Epithelial cell of esophagus (primary cell): ENCODE measurements at places on chromosomes 13 and 19.

GRCh38 chr13:64871742-64872141 lies 2358.4 kb downstream of the PCDH9 start:
- no peak for DNase-seq

- DNase-seq = peak; percentile 94
These were observed at the start of gene ATP5F1D for GRCh38 chr19:1241417-1242095. ATP5F1D (plus strand) TSS chr19:1241751; CDS start chr19:1241851, 100 bp downstream.

DNA sequence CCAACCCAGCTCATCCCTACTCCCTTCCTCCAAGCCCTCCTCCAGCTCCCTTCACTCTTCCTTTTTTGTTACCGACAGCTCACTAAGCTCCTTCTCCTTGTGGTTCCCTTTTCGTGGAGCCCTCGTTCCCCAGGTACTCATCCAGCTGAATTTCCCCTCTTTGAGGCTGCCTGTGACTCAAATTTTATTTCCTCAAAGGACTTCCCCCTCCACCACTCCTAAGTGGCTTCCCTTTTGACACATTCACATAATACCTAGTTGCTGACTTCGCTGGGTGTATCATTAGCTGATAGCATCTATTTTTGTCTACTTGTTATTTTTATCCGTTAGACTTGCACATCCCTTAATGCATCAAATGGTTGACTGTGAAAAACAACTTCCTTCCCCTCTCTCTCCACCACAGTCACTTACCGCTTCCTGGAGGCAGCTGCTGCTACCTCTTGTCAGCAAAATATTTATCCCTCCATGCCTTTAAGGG lies 14.5 kb downstream of the FFAR2 start:
- no peak for DNase-seq

DNA sequence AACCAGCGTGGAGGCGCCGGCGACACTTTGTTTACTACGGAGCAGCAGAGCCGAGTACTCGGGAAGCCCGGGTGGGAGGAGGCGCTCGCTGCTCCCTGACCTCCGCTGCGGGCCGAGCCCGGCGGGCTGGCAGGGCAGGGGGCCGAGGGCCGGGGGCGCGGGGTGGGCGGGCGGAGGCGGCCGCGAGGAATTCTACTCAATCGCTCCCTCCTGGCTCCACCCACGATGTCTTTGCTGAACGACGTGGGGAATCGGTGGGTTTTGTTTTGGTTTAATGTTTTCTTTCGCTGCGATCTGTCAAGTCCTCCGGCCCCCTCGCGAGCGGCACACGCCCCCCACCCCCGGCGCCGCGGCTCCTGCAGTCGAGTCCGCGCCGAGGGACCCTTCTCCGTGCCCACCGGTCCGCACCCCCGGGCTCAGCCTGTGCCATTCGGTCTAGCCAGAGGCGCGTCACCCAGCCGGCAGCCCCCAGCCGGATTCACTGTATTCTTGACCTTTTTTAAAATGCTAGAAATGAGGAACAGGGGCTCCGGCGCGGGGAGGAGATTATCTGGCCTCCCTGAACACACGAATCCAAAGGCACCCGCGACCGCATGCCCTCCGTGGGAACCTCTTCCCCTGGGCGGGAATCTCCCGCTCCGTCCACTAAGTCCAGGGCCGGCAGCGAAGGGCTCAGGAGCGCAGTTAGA lies 636 bp upstream of the FOXO1 start:
- no peak for DNase-seq

DNA sequence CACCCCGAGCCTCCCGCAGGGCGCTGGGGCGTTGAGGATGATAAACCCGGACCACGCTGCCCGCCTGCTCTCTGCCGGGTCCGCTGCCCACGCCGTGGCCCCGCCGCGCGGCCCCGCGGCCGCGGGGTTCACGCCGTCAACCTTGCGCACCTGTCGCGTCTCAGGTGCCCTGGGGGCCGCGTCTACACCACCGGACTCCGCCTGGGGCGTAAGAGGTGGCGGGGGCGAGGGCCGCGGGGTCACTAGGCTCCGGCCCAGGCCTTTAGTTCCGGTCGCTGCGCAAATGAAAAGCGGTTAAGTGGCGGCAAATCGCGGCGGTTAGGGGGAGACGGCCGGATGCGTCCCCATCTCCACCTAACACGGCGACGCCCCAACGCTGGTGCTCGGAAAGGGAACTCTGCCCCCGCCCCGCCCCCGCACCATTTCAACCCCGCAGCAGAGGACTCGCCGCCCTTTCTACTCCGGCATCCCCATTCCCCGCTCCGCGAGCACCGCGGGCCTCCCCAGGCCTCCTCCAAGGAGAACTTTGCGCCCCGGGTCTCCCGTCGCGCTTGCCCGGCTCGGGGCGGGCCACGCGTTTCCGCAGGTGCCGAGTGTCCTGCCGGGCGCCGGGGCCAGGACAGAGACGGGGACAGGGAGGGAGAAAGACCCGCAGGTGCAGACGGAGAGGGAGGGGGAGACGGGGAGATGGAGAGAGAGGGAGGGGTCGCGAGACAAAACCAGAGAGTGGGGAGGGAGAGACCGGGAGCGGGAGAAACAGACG lies 4.3 kb downstream of the ONECUT3 start:
- no peak for DNase-seq

GRCh38 chr13:114319441-114319913 lies 5.2 kb downstream of the CHAMP1 start:
- DNase-seq = no peak

DNA sequence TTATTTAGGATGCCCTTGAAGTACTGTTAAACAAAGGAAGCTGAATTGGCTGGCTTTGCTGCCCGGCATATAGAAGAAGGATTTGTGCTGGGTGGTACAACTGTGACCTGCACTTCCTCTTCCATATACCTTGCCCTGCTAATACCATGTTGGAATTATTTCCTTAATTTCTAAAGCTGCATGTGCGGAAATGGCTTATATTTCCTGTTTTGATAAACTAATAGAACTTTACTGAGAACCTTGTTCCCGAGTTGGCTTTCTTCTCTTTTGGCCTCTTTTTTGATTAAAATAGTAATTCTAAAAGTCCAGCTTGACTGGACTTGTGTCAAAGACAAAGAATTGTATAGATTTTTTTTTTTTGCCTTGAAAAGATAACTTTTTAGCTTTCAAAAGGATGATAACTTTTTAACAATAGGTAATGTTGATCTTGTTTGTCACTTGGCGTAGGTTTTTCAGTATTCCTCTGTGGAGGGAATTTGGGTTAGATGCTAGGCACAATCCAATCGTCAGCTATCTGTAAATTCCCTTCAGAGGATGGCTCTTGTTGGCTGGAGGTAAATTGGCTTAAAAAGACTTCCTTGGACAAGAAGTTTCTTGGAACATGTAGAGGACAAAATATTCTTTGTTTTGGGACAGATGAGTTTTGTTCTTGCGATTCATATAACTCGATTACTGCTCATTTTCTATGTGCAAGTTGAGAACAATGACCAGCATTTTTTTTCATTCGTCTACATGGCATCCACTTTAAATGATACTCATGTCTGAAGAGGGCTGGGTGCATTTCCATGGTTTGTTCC lies 41.4 kb downstream of the COL4A2 start:
- no peak for DNase-seq

GRCh38 chr19:2426611-2427428 lies 566 bp downstream of the TIMM13 start:
- peak; percentile 35 for DNase-seq

DNA sequence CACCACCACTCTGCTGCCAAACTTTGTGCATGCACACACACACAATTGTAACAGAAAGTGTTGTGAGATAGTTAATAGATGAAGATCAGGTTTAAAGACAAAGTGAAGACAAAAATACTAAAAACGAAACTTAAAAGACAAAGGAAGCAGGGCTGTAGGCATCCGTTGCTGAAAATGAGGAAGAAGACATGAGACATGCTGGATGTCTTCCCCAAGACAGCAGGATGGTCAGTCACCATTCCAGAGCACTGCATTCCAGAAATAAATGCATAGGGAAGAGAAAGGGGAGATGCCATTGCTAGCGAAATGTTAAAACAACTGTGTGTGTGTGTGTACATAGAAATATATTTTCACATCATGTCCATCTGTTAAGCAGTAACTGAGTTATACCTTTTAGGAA lies 520.1 kb downstream of the SUCLA2 start:
- no peak for DNase-seq

DNA sequence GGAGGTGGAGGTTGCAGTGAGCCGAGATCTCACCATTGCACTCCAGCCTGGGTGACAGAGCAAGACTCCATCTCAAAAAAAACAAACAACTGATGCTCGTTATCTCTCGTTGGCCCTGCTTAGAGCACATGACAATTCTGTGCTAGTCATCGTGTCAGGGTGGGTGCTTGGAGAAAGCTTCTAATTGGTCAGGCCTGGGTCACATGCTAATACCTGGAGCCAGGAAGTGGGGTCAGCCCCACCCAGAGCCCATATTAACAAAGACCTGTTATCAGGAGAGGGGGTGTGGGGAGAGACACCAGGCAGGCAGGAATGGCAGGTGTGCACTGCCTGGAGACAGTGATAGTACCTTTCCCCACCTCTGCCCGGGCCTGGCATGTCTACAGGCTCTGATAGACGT lies 84.9 kb downstream of the DPF1 start:
- DNase-seq = no peak

- DNase-seq = no peak
These were observed 102.0 kb downstream of the STARD13 start for GRCh38 chr13:33183431-33184111.

GRCh38 chr19:4516199-4516938 lies 1.9 kb downstream of the PLIN4 start:
- DNase-seq = no peak

DNA sequence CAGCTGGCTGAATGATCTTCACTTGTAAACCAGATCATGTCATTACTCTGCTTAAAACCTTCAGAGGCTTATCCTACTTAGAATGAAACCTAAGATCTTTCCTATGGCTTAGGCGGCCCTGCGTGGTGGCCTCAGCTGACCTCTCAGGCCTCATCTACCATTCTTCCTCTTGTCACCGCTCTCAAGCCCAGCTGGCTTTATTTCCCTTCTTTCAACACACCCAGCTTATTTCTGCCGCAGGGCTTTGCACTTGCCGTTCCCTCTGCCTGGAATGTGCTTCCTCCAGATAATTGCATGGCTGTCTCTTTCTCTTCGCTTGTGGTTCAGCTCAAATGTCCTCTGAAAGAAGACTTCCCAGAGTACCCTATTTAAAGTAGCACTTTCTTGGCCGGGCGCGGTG lies 3.6 kb upstream of the ASF1B start:
- no peak for DNase-seq

GRCh38 chr19:29798774-29799497 lies 12.9 kb upstream of the CCNE1 start:
- peak; percentile 31 for DNase-seq

- no peak for DNase-seq
These were observed 31.9 kb downstream of the KPNA3 start for GRCh38 chr13:49760558-49760957.

DNA sequence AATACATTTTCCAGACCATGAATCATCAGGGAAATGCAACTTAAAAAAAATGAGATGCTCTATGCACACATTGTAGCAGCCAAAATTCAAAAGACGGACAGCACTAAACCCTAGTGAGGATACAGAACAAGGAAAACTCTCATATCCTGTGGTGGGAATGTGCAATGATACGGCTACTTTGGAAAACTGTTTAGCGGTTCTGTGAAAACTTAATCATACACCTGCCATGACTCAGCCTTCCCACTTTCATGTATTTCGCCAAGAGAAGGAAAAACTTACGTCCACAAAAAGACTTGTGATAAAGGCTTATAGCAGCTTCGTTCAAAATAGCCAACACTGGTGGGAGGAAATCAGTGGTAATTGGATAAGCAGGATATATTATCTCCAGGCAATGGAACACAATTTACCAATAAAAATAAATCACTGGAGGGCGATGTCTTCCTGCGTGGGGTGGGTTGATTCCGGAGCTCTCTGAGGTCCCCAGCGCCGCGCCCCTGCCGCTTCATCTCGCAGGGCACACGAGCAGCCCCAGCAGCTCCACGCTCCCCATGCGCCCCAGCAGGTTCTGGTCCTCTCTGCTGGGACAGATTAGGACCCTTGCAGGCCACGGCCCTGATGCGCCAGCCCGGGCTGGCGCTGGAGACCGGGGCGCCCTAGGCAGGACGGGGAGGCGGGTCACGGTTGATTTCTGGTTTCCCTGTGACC lies 97.2 kb upstream of the ARHGEF7 start:
- DNase-seq = no peak

DNA sequence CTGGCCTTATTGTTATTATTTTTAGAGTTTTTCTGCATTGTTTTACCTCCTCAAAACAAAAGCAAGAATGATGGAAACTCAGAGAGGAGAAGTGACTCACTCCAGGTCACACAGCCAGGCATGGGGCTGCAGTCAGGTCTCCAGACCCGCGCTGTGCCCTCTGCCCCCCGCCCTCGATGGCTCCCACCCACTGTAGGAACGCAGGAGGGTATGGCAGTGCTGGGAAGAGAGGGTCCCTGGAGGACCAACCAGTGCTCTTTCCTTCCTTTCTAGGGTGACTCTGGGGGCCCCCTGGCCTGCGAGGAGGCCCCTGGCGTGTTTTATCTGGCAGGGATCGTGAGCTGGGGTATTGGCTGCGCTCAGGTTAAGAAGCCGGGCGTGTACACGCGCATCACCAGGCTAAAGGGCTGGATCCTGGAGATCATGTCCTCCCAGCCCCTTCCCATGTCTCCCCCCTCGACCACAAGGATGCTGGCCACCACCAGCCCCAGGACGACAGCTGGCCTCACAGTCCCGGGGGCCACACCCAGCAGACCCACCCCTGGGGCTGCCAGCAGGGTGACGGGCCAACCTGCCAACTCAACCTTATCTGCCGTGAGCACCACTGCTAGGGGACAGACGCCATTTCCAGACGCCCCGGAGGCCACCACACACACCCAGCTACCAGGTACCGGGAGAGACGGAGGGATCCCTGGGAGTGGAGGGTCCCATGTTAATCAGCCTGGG lies 5.6 kb downstream of the TIMM13 start:
- no peak for DNase-seq

GRCh38 chr19:52520013-52520412 lies 7.5 kb upstream of the ZNF808 start:
- no peak for DNase-seq

DNA sequence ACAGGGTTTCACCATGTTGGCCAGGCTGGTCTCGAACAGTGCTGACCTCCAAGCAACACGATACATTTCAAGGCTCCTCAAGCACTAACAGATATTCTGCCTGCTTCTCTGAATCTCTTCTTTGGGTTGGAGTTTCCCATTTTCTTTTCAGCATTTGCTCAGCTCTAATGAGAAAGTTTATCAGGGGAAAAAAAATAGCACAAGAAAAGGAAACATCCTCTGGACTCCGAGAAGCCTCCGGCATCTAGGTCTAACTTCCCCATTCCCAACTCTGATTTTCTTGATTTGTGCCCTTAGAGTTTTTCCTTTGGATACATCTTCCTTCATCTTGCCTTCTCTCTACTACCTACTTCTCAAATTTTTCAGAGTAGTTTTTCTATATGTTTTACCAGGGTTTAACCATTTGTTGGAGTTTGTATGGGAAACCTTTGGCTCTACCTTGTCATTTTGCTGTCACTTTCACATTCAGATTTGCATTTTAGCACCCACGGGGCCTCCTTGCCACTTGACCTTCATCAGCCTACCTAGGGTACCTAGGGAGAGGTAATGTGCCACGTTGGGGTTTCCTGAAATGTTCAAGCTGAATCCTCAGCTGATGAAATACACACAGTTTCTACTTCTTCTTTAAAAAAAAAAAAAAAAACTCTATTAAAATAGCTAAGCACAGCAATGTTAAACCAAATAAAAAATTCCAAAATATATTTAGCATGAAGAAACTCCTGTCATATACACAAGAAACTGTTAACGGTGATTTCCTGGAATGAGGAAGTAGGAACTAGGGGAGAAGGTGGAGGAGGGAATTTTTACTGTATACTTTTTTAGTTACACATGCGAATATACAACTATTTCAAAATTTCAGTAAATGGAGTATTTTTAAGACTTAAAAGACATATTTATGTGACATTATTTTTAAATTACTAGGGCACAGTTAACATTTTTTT lies 5.1 kb upstream of the USP12 start:
- no peak for DNase-seq
